ENCODE measurements at places on chromosomes 12 and 14.

DNA sequence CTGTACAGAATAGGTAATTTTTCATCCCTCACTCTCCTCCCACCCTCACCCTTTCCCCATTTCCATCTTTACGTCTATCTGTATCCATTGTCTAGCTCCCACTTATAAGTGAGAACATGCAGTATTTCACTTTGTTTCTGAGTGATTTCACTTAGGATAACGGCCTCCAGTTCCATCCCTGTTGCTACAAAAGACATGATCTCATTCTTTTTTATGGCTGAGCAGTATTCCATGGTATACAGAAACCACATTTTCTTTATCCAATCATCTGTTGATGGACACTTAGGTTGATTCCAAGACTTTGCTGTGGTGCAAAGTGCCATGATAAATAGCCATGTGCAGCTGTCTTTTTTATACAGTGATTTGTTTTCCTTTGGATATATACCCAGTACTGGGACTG, 16.4 kb downstream of the EEA1 start:
- no peak for DNase-seq

DNA sequence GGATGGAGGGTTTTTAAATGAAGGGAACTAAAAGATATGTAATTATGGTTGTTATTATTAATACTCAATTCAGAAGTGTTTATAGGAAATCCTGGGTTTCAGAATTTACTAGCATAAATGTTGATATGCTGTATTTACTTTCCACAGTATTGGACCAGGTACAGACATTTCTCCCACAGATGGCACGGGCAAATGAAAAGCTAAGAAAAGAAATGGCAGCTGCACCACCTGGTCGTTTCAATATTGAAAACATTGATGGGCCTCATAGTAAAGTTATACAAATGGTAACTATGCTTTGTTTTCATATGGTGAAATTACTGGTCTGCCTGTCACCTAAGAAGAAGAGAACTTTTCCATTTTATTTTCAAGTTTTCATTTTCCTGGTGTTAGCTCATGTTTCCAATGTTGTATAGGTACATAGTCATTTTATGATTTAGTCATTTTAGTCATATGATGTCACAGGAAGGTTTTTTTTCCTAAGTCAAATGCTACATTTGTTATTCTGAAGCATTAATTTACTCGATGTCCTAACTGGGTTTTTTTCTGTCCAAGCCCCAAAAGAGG, 5.5 kb downstream of the NOPCHAP1 start:
- no peak for DNase-seq

DNA sequence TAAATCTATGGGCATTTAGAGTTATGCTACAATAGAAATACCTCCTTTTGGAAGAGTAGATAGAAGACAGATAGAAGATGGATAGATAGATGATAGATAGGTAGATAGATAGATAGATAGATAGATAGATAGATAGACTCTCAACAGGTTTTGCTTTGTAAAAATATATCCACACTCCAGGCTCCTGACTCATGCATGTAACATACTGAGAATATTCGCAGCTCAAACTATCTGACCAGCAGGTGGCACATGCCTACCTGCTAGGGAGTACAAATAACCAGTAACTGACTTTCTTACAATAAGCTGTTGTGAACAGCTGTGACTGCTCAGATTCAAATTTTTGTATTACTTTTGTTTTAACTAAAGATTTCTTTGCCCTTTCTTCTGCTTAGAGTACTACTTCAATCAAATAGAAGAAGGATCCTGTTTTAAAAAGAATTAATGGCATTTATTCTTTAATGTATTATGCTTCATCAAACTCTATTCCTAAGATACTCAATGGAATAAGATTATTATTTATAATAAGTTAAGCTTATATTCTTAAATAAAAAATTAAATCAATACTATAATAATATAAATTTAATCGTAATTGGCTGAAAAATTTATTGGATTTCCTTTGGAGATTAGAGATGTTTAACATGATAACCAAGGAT, 15.8 kb upstream of the CPNE8 start:
- peak; percentile 10 for DNase-seq

- no peak for DNase-seq
Observed at GRCh38 chr14:22973217-22974032, 8.9 kb downstream of the AJUBA start.

DNA sequence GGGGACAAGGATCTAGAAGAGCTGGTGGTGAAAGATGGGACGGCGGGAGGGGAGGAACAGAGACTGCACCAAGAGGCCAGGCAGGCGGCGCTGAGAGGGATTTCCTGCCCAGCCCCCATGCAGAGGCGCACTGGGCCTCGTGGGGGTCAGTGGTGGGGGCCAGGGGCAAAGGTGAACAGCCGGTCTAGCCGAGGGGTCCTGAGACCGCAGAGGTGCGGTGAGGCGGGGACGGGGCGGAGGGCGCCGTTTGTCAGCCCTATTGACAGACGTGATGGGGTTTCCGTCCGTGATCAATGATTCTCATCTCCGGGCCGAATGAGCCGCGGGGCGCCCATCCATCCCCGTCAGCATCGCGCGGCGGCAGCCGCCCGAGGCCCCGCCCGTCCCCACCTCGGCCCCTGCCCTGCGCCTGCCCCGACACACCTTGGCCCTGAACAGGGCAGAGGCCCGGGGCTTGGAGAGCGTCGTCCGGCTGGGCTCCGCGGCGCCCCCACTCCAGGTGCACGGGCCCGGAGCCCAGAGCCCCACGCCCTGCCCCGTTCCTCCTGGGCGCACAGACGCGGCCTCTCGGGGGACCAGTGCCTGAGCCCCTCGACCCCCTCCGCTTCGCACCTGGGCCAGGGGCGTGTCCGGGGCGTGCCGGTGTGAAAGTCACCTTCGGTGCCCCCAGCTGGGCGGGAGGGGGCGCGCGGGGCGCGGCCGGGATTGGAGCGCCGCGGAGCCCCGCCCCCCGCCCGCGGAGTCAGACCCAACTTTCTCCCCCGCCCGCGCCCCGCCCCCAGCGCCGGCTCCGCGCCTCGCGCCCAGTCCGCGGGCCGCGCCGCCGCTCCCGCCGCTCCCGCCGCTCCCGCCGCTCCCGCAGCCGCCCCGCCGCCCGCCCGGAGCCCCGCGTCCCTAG, at the start of gene NXPH4:
NXPH4 (plus strand) TSS at position 781 of the 898 bp plus-strand sequence. CDS start 176 bp downstream, outside the sequence.
- DNase-seq, result no peak

GRCh38 chr14:87960013-87960787, 32.8 kb downstream of the GALC start:
- no peak for DNase-seq

DNA sequence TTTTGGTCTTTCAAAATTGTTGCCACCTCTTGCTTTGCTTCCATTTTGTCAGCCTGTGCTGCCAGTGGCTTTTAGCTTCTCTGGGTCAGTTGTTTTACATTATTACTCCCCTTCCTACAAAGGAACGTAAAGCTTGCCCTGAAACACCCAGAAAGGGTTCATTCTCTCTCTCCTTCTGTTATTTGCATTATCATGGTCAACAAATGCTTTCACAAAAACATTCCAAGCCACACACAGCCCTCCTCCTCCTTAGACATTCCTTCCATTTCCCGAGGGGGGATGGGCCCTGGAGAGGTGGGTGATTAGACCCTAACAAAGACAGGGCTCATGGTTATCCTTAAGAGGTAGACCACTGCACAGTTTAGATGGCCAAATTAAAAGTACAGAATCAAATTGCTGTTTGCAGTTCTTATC, 60.4 kb upstream of the SINHCAF start:
- DNase-seq, result no peak

DNA sequence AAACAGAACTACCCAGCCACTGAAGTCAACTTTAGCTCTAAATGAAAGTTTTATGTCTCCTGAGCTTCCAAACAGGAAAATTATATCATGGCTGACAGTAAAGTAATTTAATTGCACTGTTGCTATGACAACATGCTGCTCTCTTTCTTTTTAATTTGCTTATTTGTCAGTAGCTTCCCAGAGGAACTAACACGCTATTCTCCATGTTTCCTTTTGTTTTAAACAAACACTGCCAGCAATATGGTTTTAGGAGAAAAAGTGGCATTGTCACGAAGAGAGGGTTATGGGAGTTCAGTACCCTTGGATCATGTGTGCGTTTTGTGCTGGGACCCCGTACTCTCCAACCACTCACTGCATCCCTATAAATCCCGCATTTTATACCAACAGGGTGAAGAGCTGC, 1.9 kb downstream of the FOXN3 start:
- no peak for DNase-seq

DNA sequence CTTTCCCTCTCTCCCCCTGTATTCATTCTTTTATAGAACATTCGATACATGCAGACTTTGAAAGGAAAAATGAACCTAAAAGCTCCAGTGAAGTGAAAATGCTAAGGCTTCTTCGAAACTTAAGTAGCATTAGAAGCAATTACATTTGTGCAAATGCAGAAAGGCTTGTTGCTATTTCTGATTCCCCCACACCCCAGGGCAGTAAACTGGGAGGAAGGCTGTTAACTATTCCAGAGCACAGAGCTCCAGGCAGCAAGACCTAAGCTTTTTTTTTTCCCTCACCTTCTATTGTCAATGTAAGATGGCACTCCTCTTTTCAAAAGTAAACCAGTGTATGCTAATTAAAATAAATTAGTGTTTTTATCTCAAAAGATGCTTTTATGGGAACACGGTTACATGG, 448.9 kb upstream of the TBX3 start:
- no peak for DNase-seq

DNA sequence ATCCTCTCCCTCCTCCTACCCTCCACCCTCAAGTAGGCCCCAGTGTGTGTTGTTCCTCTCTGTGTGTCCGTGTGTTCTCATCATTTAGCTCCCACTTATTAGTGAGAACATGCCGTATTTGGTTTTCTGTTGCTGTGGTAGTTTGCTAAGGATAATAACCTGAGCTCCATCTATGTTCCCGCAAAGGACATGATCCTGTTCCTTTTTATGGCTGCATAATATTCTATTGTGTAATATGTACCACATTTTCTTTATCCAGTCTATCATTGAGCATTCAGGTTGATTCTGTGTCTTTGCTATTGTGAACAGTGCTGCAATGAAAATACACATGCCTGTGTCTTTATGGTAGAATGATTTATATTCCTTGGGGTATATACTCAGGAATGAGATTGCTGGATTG, 30.5 kb downstream of the JDP2 start:
- no peak for DNase-seq

DNA sequence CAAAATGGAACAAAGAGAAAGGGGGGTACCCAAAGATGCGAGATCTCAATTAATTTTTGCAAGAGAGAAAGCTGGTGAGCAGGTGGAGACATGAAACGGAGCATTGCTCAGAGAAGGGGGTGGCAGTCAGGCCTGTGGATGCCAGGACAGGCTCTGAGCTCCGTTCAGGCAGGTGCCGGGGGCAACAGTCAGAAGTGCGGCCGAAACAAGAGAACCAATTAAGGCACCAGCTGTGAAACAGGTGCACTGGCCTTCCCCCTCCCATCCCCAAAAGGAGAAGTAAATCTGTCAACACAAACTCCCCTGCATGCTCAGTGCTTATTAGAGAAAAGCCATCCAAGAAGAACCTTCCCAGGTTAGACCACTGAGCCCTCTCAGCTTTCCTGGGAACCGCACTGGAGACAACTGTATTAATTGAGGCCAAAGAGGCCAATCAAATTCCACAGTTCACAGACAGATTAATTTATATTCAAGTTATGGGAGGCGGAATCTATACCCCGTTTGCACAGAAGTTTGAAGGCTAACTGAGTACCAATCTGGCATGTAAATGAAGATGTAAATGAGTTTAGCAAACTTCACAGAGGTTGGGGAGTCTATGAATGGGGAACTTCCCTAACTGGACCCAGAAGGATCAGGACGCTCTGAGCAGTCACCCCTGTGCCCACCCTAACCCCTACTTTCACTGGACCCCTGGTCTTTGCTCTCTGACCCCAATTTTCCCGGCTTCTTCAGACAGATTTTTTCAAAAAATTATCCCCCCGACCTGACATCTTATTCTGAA, 20.9 kb downstream of the OAS2 start:
- DNase-seq, result no peak

- no peak for DNase-seq
Observed at GRCh38 chr12:77489331-77489970, 341.2 kb upstream of the NAV3 start.

- no peak for DNase-seq
Observed at GRCh38 chr14:60720962-60721325, 3.2 kb downstream of the SIX4 start.

- no peak for DNase-seq
Observed at GRCh38 chr14:61178226-61179060, 102.7 kb downstream of the TMEM30B start.

DNA sequence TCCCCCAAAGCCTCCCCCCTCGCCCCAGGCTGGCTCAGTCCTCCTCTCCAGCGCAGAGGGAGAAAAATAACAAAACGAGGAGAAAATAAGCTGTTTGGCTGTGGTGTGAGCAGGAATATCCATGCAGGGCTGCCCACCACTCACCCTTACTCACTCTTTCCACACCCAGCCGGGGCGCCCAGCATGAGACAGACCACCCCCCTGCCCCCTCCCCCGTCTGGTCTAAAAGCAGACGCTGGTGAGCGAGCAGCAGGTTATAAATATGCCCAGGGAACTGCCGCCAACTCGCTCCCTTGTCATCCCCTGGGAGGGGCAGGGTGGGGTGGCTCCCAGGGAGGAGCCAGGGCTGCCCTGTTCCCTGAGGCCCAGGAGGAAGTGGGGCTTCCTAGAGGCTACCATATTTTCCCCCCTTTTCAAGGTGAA, 7.4 kb downstream of the WNT1 start:
- DNase-seq, result no peak

DNA sequence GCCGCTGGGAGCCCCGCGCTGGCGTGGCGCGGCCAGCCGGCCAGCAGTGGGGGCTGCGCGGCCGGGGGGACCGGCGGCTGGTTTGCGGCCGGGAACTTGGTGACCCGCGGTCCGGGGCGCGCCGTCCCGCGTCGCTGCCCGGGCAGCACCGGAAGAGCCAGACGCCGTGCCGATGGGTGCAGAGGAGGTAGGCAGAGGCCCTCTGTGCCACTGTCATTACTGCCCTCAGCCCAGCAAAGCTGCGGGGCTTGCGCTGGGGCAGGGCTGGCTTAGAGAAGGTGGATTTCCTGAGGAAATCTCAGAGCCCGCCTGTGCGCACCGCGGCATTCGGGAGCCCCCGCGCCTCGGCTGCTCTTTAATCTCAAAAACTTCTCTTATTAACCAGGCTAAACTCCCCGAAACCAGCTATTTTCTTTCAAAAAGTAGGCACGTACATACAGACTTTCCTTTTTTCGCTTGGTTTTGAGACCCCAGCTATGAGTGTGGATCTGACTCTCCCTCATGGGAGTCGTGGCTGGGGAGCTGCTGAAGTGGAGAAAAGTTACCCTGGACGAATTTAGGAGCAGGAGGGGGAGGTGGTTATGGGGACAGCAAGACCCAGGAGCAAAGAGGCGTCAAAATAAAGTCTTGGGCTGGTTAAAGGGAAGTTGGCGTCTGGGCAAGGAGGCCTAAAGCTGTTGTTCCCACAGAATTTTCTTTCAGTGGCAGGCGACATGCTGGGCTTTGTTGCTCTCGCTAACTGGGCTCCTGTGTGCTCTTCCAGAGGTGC, 802 bp downstream of the SUSD6 start:
- DNase-seq, result no peak

DNA sequence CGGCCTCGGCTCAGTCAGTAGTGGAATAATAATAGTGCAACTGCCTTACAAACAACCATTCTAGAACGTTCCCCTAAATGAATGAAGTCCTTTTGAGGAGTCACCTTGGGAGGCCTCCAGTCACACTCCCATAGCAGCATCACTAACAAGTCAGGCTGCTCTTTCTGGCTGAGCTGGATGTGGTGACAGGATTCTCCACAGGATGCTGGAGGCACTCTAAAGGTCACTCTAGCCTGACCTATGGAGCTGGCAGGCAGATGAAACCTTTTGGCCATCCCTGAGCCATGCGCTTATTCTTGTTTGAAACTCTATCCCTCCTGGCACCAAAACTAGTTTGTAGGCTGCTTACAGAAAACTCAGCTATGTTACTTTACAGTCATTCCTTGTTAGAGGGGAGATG, 17.9 kb upstream of the TFCP2 start:
- DNase-seq, result no peak

GRCh38 chr12:6376870-6377666, 1.7 kb upstream of the SCNN1A start:
- no peak for DNase-seq
